Spinal cord (tissue), 10 donors: ENCODE measurements at places on chromosomes 12 and 14.

DNA sequence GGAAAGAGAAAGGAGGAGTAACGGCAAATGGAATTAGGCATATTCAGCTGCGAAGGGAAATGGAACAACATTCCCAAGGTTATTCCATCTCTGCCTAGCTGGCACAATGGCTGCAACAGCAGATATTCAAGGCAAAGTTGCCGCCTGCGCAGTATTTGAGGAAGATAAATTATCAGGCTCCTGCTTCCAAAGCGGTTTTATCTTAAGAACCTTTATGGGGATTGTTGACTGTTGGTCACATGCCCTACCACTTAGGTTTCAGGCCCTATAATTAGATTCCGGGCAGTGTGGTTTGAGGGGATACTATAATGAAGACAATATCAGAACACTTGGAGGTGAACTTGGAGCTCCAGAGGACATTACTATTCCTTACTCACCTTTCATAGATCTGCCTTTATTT is 99.7 kb downstream of the FGD4 start:
- DNase-seq, result no peak

DNA sequence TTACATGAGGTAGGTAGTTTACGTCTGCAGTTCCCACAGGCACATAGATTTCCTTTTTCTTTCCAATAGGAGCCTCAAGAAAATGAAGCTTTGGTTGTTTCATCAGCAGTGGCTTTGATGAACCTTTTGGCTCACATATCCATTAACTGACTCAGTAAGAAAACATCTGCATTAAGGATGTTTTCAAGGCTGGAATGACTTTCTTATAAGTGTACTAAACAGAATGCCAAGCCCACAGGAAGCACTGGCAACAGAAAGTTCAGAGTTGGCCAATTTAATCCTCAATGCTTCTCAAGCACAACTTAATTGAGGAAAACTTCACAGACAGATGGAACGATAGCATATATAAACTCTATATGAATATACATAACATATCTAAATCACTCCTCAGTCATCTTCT is 63.5 kb downstream of the ST8SIA1 start:
- no peak for DNase-seq

DNA sequence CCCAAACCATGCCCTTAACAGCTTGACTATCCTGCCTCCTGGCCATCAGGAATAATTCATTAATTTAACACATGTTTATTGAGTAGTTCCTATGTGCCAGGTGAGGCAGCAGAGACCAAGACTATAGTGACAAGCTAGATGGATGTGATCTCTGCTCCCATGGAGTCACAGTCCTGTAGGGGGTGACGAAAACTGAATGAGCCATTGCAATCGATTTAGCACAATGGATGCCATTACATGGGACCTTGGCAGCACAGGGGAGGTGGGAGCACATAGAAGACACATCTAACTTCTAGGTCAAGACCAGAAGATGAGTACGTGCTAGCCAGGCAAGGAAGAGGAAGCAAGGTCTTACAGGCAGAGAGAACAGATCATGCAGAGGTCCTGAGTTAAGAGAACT is 68.7 kb downstream of the NOS1 start:
- no peak for DNase-seq

DNA sequence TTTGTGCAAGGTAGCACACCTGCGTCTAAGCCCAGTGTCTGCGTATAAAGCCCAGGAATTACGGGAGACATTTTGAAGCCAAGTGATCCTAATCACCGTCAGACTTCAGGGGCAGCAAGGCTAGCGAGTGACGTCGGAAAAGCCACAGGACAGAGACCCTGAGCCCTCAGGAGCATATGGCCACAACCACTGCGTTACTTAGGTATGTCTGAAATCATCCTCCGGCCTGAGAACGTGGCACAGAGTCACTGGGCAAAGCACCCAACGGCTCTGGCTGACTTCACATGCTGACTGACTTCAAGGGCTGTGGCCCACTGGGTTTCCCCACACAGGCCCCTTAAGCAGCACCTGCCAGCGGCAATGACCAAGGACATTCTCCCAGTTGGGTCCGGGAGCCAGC is 71.5 kb downstream of the RIMBP2 start:
- no peak for DNase-seq

DNA sequence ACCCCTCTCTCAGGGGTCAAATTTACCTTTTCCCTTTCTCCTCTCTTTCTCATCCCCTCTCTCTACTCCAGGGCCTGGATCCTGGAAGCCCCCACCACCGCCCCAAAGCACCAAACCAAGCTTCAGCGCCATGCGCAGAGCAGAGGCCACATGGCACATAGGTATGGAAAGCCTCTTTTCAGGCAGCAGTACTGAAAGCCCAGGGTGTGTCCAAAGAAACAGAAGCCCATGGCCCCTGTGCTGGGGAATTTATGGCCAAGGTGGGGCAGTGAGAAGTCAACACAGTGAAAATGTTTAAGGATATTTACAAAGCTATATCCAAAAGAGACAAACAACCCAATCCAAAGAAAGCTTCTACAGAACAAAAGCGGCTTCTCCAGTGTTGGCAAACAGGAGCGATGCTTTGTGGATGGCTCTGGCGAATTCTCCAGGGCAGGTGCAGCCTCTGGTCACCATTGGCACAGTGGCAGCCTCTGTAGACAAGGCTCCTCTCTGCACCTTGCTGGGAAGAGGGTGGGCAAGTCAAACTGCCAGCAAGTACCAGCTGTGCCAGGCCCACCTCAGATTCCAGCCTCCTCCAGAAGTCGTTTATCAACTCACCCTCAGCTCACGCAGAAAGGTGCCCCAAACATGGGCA is 4.7 kb upstream of the CPNE6 start:
- DNase-seq, result no peak

DNA sequence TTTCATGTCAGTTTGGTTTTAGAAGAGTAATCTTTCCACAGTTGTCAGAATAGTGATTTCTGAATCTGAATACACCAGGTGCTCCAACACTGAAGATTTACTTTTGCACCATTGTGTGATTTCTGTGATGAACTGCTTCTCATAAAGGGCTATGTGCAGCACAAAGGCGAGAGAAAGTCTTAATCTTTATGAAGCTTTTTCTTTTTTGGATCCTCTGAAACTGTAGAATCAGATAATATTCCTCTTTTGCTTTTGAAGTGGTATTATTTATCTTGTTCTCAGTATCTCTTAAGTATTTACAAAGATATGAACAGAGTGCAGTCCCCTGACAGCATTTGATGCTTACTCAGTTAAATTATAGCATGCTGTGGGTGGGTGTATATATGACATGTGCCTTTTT is 207.8 kb downstream of the NAV3 start:
- no peak for DNase-seq

GRCh38 chr12:48978291-48978740 is at the start of gene WNT1:
WNT1 (plus strand) TSS chr12:48978322; CDS start chr12:48978651, 329 bp downstream.
- DNase-seq, result no peak

- no peak for DNase-seq
Measured at GRCh38 chr14:52724360-52724644, 5.7 kb upstream of the STYX start.
